ENCODE measurements at places on chromosomes 16 and 17.
A peak's percentile ranks its signal among the peaks of the same experiment; 100 is the strongest.

DNA sequence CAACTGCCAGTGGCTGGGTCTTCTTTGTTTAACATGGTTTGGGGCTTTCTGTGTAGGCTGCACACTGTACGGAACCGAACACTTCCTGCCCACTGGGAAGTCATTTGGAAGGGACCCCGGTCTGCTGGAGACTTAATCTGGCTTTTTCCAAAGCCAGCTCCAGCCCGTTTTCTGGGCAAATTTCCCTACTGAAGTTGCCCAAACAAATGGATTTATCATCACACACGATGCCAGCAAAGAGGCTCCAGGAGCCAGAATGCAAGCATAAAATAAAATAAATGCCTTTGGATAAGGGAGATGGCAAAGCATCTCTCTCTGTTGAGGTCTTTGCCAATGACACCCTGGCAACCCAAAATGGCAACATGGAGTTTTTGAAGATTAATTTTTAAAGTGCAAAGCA, 259.9 kb upstream of the IRX3 start:
- DNase-seq: no peak

DNA sequence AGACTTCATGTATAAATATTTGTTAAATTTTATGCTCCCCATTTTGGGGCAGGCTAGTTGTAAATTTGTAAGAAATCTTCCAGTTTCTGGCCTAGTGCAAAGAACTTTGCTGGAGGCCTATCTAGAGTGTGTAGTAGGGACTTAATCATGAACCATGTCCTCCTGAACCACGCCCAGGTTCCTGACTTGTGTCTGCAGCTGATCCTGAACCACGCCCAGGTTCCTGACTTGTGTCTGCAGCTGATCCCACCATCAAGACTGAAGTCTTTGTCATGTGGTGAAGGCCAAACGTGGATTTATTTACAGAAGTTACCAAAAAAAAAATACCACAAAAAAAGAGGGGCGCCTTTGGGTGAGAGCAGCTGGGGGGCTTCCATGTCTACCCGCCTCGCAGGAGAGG, 33.1 kb downstream of the LMF1 start:
- DNase-seq: no peak

DNA sequence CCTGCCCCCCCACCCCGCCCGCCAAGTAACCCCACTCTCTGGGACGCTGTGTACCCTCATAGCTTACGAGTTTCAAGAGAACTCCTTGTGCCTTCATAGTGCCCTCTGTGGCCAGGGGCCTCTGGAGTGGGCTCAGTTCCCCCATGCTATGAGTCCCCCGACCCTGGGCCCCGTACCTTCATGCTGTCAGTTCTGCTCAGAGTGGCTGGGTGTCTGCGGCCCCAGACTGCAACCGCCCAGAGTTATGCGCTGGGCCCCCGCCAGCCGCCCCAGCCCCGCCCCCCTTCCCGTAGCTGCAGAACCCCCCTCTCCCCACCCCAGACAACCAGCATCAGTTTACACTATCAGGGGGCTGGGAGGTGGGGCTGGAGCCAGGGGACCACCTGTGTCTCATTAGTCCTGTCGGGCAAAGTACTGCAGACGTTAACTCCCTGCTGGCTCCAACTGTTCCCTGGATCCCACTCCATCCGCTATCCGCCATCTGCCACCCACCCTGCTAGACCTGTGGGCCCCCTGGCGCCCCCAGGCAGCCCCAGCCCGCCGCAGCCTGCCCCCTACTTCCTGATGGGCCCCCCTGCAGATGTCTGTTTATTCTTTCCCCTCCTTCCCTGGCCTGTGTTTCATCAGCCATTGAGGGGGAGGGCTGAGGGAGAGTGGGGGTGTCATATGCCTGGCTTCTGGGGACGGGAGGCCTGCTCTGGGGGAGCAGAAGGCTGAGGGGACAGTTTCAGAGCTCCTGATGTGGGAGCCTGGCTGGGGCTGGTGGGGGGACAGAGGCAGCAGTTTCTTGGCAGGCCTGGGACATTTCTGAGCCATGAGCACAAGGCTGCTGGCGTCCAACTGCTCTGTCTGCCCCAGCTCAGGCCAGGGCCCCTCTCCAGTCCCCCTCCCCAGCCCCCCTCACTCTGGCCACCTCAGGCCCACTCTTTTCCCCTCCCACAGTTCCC, at the start of gene MFAP4:
Gene MFAP4, minus strand, starts transcription at position 217 of the 947 bp plus-strand sequence. Its CDS starts 35 bp downstream, at position 182.
- peak; percentile 73 for DNase-seq

DNA sequence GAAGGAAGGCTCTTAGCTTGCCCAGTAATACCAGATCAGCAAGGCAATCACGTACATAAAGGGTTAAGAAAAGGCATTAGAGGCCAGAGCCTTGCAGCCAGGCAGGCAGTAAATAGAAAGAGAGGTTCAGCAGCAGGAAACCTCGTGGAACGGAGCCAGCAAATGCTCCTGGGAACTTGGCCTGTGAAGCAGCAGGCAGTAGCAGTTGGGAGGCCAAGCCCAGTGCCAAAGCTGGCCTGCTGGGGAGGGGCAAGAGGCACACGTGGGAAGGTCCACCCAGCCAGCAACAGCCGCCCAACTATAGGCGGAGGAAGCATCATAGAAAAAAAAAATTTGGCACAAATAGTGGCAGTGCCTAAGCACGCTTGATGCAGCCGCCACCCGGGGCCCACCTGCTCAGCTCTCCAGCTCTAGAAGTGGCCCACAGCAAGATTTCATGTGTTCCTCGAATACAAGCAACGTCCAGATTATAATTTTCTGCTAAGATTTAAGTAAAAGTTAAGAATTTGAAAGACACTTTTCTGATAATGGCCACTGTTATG, 2339.5 kb downstream of the TP53TG3F start:
- no peak for DNase-seq

- DNase-seq: peak; percentile 43
Observed at GRCh38 chr17:35046740-35047283, 16.7 kb downstream of the RFFL start.

GRCh38 chr17:50311483-50311882, 34.4 kb upstream of the XYLT2 start:
- no peak for DNase-seq

DNA sequence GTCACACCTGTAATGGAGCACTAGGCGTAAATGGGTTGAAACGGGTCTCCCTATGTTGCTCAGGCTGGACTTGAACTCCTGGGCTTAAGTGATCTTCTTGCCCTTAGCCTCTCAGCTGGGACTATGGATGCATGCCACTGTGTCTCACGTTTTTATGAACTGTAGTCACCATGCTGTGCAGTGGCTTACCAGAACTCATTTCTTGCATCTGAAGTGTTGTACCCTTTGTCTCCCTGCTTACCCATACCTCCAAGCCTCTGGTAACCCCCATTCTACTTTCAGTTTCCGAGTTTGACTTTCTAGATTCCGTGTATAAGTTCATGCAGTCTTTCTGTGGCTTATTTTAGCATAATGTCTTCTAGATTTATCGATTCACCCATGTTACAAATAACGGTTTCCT, 7.7 kb downstream of the PYCARD start:
- DNase-seq: no peak

DNA sequence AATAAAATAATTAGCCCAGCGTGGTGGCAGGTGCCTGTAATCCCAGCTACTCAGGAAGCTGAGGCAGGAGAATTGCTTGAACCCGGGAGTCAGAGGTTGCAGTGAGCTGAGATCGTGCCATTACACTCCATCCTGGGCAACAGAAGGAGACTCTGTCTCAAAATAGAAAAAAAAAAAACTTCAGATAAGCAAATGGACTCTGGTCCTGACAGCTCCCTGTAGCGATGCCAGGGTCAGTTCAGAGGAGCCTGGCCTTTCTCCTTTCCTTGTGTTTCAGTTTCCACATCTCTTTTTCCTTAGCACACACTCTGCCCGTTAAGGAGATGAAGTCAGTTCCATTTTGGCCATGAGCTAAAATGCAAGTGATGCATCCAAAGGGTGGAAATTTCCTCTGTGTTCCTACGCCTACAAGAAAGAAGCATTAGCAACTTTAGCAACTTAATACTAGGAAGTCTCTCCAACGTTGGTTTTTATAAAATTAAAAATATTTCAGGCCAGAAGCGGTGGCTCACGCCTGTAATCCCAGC, 11.6 kb upstream of the GRB2 start:
- no peak for DNase-seq

GRCh38 chr16:48687421-48688038, 77.5 kb upstream of the N4BP1 start:
- peak; percentile 65 for DNase-seq

DNA sequence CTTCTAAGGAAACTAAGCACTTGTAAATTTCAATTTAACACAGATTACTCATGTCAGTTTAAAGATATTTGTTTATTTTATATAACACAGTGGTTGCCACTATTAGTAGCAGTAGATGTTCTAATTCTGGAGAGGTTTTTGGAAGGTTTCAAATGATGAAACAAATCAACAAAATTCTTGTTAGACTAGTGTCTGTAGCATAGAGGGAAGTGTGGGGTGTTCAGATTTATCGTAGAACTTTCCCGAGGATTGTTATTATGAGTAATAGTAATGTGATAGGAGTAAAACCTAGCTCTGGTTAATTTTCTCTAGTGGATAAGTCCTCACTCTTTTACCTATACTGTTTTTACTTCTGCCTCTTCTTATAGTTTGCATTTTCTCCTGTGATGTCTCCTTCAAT, 6.3 kb downstream of the GAN start:
- DNase-seq: no peak
